ENCODE measurements at places on chromosomes 13 and 19.

GRCh38 chr13:25501231-25501630 lies 129.5 kb downstream of the ATP8A2 start:
- DNase-seq, result no peak

DNA sequence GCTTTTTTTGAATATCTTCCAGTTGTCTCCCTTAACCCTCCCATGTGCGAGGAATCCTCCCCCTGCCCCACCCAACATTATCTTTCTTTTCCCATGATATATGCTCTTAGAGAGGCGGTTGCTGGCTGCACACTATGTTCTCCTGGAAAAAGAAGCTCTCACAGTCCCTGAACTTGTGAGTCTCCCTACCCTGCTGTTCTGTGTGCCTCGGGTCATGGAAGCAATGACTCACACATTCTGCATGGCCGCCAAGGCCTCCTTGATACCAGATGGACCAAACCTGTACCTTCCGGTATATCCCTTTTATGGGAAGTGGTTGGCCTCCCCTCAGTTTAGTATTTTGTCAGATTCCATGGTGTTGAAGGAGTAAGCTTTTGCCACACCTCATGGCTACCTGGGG lies 705.4 kb downstream of the SLITRK6 start:
- DNase-seq, result no peak

- no peak for DNase-seq
Measured at GRCh38 chr19:39111593-39112199, 13.9 kb upstream of the PAK4 start.

DNA sequence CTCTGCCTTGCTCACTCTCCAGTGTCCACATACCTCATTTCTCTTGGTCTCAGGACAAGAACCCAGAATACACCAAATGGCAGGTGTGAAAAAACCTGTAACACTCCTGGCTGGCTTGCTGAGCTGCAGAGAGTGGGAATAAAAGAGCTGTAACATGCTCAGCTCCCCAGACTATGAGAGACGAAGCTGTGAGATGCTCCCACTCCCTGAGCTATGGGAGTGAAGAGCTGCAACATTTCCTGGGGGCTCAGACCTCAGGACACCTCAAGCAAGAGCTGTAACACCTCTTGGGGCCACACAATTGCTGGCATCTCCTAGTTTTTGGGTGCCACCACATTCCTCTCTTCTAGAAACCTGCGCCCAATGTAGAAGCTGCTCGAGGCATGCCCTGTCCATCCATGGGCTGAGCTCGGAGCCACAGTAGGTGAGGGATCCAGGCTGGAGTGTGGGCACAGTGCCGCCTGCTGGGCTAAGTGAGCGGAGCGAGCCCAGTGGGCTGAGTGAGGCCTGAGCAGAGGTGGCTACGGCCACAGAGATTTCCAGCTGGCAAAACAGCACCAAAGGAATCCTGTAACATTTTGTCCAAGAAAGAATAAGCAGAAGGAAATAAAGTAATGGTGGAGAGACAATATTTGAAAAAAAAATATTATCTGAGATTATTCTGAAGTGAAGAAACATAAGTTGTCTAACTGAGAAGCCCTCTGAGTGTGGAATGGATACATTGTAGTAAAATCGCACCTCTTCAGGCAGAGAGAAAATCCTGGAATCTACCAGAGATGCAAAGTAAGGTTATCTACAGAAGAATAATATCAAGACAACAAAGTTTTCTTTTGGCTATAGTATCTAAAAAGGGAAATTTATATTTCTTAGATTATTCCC lies 186.2 kb upstream of the PCDH9 start:
- peak; percentile 8 for DNase-seq

DNA sequence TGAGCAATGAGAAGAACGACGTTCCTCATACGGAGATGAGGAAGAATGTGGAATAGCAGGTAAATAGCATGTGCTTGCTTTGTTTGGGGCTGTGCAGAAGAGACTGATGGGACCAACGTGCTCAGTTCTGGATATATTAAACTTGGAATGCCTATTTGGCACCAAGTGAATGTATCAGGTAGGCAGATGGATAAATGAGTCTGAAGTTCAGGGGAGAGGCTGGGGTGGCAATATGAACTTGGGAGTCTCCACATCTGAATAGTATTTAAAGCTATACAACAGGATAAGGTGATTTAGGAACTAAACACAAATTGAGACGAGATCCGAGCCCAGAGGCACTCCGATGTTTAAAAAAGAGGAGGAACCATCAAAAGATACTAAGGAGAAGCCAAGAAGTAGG lies 12.7 kb upstream of the USPL1 start:
- no peak for DNase-seq

DNA sequence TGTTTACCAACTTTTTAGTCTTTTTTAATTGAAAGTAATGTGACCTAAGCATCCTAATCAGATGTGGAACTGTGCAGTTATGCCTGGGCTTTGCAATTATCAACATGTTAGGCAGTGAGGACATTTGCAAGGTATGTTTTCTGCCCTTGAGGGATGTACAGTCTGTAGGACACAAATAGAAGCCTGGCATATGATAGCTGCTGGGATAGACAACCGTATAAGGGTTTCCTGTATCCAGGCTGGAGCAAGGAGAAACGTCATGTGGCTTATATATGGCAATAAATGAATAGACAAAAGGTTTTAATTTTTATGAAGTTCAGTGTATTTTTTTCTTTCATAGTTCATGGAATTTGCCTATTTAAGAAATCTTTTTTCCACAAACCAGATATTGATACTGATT lies 2.0 kb upstream of the VPS36 start:
- DNase-seq, result no peak

DNA sequence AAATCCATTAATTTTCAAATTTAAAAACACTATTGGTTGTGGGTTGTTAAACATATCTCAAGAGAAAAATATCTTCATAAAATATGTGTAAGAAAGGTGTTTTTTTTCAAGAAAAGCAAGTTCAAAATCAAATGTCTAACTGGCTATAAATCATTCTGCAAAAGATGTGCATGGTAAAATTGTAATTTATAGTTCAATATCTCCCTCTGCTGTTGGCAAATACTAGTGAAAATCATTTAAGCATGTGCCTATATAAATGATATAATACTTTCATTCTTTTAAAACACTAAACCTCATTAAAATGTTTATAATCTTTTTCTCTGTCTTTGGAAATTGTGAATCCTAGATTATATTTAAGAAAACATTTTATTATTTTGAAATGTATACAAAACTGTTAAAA lies 17.2 kb upstream of the SLITRK6 start:
- no peak for DNase-seq

GRCh38 chr19:27962264-27962663 lies 1250.7 kb downstream of the UQCRFS1 start:
- no peak for DNase-seq

DNA sequence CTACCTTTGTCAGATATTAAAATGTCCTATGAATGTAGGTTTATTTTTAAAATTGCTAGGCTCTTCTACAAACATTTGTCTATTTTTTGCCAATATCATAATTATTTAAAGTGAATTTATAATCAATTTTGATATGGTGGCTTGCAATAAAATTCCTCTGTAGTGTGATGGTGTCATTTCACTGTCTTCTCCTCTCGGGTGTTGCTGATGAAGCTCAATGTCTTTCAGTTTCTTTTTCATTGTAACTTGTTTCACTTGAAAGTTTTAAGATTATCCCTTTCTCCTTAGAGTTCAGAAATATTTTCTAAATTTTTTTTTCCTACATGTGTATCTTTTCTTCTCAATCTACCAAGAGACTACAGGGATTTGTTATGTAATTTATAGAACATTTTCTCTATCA lies 267.1 kb upstream of the EDNRB start:
- DNase-seq, result no peak

DNA sequence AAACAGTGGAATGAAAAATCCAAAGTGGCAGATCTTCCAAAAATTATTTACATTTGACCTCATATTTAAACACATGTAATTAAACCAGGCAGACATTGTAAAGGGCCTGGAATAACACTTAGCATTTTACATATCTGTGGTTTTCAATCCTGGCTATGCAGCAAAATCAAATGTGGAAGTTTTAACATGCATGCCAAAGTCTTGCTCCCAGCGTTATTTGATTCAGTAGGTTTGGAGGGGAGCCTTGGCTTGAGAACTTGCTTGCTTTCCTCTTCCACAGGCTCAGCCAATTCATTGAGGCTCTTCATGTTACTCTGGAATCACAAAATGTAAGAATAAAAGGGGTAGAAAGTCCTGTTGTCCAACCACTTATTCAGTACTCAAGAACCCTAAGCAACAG lies 42.5 kb upstream of the INTS6 start:
- DNase-seq, result no peak

- no peak for DNase-seq
Measured at GRCh38 chr13:103663996-103664395, 597.8 kb upstream of the SLC10A2 start.

- DNase-seq, result no peak
Measured at GRCh38 chr19:56091751-56092546, 29.1 kb downstream of the ZNF787 start.

DNA sequence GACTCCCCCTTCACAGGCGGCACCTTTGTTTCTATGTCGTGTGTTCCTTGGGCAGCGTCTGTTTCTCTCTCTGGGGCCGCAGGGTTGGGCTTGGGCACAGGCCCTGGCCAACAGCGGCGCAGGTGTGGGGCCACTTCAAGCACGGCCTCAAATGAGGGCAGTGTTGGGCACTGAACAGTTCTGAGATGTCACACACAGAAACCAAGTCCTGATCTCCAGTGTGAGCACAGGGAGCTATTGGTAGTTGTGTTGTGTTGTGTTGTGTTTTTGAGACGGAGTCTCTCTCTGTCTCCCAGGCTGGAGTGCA lies 42.7 kb downstream of the GATAD2A start:
- no peak for DNase-seq

GRCh38 chr13:73168953-73169401 lies 110.2 kb downstream of the KLF5 start:
- no peak for DNase-seq

- no peak for DNase-seq
Measured at GRCh38 chr13:59088716-59089115, 1075.0 kb downstream of the DIAPH3 start.

DNA sequence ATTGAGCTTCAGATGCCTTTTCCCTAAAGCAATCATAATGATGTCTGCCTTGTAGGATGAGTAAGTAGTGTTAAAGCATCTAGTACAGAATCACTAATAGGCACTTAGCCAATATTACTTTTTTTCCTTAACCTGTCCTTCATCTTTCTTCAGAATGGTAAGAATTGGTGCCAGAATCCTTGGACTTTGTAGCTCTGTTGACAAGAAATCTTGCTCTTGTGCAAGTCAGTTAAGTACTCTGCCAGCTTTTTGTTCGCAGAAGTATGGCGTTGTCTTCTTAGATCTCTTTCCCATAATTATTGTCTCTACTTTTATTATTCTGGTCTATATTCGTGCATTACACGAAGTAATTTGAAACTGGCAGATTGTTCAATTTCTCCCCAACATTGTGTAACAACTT lies 554.5 kb downstream of the PCDH9 start:
- DNase-seq, result no peak

DNA sequence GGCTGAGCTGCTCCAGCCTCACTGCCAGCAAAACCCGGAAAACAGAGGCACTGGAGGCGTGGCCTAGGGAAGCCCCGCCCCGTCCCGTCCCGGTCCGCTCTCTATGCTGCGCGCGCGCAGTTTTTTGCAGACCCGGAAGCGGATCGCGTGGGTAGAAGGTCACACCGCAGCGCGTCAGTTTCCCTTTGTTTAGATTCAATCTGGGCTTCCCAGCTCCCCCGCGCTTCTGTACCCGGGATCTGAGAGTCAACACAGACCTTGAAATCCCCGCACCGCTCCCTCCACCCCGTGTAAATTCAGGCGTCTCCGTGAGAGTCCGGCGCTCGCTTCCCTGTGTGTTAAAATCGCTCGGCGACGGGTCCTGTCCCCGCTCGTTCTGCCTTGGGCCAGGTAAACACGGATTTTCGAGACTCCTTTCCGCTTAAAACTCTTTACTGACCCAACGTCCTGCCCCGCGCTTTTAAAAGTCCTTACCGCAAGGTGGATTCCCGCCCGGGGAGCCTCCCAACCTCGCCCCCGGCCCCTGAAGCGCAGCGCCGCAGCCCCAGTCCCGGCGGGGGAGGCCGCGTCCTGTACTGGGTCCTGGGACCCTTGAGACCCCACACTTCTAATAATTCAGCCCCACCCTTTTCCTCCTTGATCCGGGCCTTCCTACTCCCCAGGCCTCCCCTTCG lies at the start of gene ZNF610:
Gene ZNF610, plus strand, starts transcription at position 127 of the 674 bp plus-strand sequence. CDS start 12,930 bp downstream, outside the sequence.
- DNase-seq, result peak; percentile 41

DNA sequence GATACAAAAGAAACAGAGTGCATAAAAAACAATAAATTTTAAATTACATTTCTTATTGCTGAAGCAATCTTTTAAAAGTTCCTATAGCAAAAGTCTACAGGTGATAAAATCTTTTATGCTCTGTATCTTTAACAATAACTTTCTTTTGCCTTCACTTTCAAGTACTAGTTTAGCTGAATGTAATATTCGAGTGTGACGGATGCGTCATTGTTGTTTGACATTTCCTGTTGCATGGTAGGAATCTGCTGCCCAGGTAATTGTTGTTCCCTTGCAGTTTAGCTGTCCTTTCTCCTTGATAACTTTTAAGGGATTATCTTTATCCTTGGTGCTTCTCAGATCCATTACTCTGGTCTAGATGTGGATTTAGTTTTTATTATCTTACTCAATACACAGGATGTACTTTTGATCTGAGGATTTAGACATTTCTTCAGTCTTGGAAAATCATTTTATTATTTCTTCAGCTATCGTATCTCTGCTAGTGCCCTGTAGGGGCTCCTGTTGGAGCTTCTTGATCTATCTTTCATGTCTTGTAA lies 2.1 kb upstream of the CPB2 start:
- no peak for DNase-seq

GRCh38 chr19:30810726-30811125 lies 438.5 kb downstream of the ZNF536 start:
- no peak for DNase-seq

DNA sequence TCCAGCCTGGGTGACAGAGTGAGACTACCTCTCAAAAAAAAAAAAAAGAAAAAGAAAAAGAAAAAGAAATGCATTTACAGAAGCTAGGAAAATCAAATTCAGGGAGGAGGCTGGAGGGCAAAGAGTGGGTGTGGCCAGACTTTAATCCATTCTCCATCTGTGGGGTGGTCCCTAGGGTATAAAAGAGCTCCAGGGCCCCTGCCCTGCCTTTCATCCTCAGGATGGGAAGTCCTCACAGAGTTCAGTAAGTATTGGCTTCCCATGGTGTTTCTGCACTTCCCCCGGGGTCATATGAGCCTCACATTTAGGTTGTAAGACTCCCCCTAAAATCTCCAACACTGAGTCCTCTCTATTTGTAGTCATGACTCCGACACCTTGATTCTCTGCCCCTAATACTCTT lies 33.0 kb downstream of the DPRX start:
- no peak for DNase-seq

Data from D721Med (cell line).